ENCODE measurements at places on chromosomes 2 and 18.

DNA sequence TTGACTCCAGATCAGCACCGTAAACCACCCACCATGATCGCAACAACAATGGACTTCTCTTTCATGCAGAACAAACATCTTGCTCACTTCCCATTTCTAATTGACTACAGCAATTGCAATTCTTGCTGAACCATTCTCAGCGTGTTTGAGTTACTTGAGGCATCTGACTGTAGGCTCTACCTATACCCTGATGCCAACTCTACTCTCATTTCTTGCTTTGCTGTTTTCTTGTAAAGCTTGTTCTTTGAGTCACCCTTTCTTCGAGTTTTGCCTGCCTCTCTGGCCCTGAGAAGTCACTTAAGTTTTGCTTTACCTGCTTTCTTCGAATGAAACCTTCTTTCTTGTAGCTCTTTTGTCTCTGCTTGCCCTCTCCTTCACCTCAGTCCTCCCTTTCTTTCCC, 160.5 kb upstream of the RND3 start:
- DNase-seq: no peak

DNA sequence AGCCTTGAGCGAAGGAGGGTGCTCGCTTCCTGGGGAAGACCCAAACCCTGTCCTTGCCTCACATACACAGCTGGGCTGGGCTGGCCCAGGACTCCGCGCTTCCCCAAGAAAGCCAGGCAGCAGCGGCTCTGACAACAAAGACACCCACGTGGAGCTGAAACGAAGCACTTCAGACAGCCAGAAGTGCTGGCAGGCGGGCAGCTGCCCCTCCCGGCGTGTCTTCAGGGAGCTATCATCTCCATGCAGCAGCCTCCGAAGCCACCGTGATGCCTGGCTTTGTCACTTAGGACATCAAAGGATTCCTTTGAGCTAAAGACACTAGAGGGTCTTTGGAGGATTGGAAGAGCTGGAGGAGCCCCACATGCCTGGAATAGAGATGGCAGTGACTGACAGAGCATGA, 35.2 kb downstream of the C1QL2 start:
- no peak for DNase-seq

- DNase-seq: no peak
Measured at GRCh38 chr18:22394428-22394827, 23.3 kb downstream of the CTAGE1 start.

- no peak for DNase-seq
Measured at GRCh38 chr2:216056739-216057138, 24.9 kb downstream of the PECR start.

DNA sequence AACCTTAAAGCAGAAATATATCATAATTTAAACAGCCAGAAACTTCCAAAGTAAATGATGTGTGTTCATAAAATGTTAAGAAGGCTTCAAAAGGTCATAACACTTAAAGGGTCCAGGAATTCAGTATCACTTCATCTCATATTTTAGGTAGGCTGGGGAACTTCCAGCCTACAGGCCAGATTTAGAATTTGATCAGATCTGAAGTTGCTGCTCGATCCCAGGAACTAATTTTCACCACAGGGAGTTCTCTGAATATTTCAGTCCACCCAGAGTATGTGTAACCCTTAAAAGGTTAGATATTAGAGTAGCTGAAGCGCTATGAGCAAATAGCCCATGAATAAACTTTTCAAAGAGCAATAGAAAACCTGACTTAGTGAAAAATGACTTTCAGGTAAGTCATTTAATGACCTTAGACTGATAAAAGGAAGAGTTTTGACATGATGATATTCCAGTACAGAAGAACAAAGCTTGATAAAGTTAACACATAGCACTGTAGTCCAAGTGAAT, 1.7 kb downstream of the WIPF1 start:
- no peak for DNase-seq

All from HS-27A (cell line).